Stimulated activated CD8-positive, alpha-beta memory T cell treated with anti-CD3 and anti-CD28 coated beads, Interleukin-15, amount 100 ng/mL, for 4 hours (primary cell): ENCODE measurements at places on chromosomes 4 and X.

GRCh38 chr4:73222466-73223257, 35.9 kb downstream of the ANKRD17 start:
- peak; percentile 33 for DNase-seq

DNA sequence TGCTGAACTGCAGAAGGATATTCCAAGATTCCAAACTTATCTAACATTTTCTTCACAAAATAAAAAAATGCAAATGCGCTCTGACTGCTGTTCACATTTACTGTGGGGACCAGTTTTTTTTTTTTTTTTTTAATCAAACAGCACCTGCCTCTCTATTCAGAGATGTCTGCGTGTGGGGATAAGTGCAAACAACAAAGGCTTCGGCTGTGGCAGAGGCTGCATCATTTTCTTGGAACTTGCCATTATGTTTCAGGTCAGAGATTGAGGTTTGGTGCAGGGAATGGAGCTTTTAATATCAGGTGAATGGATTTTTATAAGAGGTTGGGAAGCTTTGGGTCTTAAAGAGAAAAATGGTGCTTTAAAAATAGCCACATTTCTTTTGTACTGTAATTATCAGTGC, 78.2 kb upstream of the TET2 start:
- no peak for DNase-seq

DNA sequence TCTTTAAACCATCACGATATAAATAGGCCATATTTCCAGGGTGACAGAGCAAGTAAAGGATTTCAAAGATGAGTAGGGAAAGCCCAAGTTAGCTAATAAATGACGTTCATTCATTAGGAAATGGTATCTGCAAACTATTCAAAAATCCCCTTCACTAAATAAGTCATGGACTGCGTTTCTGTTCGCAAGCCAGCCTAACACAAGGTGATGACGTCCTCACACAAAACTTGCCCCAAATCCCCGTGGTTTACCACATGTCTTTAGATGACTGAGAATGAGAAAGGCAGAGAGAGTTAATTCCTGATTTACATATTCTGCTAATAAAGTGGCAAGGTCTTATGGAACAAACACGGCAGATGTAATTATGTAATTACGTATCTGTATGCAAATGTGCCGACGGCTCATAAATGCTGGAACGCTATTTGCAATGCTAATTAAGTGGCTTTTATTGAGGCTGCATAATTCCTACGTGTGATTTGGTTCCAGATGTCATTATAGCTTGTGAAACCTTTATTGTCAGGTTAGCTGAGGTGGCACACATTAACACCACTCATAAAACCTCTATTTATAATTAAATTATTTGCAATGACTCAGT, 437.7 kb upstream of the FRG1 start:
- DNase-seq = no peak

DNA sequence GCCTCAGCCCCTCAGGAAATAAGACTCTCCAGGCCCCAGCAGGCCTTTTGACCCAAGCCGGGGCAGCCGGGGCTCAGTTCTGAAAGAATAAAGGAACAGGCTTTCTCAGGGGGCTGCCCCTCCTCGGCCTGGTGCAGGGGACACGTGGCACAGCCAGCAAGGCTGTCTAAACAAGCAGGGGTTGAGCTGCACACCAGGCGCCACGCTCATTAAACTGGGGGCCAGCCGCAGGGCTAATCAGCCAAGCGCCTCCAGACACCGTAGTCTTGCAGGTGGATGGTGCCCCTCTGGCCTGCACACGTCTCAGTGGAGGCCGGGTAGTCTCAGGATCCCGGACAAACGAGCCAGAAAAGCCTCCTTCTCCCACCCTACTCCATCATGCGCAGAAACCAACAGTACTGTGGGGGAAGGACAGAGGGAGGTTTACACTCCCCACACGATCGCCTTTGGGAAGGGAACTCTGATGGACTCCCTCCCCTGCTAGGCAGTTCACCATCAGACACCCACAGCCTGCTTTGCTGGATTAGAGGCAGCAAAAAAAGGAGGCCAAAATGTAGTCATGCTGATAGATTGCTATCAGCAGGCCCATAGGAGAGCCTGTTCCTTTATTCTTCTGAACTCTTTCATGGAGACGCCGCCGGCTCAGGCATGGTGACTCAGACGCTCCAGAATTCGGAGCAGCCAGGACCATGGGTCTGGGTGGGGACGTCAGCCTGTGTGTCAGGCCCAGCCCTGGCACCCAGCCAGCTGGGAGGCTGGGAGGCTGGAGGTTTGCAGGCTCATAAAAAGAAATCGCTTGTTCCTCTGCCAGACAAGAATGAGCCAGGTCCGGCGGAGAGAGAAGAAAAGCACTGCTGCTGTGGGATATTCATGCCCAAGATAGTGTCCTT, 342.4 kb downstream of the BCOR start:
- DNase-seq = no peak

DNA sequence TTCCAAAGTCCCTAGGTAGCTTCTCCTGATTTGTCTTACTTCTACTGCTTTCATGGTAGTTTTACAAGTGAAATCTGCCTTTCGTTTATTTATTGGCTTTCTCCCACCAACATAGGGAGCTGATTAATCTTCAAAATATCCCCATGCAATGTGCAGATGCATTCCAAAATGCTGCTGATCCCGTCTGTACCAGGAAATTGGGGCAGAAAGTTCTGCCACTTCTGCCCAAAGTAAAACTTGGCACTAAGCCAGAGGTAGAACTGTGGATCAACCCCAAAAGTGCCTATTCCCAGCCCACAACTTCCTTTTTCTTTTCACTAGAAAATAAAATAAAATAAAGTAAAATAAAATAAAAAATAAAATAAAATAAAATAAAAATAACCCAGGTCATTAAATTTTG, 47.3 kb upstream of the PPARGC1A start:
- DNase-seq = no peak

GRCh38 chrX:55056820-55057674, 17.8 kb upstream of the PAGE2B start:
- no peak for DNase-seq

GRCh38 chrX:54920610-54921426, at the start of gene TRO:
TRO (plus strand) TSS chrX:54920824; CDS start chrX:54922247, 1,423 bp downstream.
- DNase-seq = no peak

DNA sequence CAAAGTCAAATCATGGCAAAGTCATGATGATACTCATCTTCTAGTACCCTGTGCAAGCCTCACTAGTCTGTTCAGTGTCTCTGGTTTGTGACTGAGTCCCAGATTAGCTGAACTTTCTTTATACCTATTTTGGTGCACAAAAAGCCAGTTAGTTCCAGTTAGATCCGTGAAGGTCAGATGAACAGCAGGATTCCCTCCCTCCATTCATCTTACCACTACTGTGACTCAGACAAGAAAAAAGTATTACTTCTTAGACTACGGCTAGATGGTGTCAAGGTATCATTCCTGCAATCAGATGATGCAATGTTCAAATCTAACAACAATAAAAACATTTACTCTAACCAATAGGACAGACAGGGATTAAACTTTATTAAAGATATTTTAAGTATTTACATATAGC, 30.4 kb downstream of the ARHGEF6 start:
- no peak for DNase-seq

DNA sequence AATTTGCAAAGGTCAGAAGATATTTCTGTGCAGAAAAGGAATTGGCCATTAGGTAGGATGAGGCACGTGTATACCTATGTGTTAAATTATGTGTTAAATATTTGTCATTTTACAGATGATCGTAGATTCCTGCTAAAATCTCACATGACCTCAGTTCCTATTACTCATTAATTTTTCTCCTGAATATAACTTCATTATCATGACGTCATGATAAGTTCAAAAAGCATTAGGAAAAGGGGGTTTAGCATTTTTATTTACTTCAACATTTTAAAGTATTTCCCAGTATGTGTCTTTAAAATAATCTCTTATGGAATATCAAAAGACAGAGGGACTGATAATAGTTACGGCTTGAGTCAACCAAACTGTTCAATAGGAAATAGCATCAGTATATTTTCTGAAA, 372.8 kb downstream of the IL1RAPL1 start:
- no peak for DNase-seq

DNA sequence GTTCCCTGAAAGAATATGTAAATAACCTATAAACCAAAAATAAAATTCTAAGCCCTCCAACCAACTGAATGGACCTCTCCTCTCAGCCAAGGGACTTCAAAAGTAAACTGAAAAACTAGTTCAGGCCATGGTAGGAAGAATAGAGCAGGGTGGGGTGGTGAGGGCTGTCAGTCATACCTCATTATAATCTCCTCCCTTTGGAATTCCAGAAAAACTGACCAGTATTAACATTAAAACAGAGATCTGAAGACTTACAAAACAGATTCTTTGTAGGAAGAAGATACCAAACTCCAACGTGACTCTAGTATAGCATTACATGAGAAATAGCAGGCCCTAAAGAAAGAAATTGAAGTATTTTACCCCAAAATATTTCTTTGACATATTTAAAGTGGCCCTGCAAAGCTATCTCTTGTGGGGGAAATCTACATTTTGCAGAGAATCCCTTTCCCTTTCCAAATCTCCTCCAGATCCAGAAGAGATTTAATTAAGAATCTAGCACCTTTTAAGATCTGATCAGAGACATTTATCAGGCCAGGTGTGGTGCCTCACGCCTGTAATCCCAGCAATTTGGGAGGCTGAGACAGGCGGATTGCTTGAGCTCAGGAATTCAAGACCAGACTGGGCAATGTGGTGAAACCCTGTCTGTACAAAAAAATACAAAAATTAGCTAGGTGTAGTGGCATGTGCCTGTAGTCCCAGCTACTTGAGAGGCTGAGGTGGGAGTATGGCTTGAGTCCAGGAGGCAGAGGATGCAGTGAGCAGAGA, 15.1 kb downstream of the TBC1D9 start:
- DNase-seq = no peak

DNA sequence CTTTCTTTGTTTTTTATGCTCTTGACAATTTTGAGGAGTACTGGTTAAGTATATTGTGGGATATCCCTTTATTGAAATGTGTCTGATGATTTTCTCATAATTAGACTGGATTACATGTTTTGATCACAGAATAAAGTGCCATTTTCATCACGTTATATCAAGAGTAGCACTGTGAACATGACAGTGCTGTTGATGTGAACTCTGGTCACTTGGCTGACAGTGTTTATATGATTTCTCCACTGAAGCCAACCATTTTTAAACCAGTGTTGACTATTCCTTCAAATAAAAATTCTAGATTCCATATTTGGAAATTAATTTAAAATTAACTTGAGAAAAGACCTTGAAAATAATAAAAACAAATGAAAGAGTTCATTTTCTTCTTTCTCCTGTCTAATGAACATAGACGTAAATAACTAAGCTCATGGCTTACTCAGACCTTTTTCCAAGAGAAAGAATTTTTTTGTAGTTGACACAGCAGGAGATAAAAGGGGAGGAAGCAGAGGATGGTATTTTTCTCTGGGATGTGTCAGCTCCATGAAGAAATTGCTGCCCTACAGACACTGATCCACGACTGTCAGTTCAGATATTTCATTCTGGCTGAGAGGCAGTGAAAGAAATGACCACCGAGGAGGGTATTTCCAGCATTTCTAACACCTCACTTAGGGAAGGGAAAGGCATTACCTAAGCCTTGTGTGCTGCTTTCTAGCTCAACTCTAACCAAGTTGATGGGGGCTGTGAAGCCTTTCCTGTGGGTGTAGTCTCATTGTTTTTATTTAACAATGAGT, 150.9 kb upstream of the ANK2 start:
- no peak for DNase-seq

DNA sequence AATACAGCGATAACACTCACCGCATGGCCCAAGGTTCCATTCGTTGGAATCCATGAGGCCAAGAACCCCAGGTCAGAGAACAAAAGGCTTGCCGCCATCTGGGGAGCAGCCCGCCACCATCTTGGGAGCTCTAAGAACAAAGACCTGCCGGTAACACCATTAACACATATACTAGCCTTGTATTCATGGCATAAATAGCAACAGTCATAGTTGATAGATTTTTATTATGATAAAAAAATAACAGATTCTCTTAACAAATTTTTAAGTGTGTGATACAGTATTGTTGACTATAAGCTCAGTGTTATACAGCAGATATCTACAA, 309.4 kb downstream of the GLUD2 start:
- no peak for DNase-seq

DNA sequence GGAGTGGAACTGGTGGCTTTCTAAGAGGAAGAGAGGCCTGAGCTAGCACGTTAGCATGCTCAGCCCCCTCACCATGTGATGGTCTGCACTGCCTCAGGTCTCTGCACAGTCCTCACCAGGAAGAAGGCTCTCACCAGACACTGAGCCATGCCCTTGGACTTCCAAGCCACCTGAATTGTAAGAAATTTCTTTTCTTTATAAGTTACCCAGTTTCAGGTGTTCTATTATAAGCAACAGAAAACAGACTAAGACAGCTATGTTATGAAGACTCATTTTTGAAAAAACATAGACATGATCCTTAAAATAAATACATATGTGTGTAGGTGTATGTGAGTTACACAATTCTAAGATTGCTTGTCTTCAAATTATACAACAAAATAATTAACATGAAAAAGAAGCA, 74.7 kb downstream of the CEP44 start:
- no peak for DNase-seq
